MCF 10A (cell line): ENCODE measurements at places on chromosomes 4 and X. TPM values are rescaled to one million over a fixed set of nuclear protein-coding genes. Genes with fewer than 3 reads are reported as not detected.

DNA sequence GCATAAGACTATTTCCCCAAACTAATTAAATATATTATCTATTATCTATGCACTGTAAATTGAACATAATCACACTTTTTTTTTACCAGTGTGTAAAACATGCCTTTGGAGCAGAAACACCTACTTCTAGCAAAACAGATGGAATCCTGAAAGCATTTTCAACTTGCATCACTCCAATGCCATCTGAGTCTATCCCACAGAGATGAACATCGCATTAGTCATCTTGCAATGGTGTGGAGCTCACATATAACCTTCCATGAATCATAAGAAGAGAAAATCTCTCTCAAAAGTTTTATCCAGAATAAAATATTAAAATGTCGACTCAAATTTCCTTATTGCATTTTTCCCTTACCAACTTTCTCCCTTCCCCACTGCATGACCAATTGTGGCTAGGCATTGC is 406.7 kb upstream of the ACTRT1 start:
- no peaks in the 10 kb centered on the region for H3K36me3 ChIP-seq
- DNase-seq = peak; percentile 63
- H3K4me3 ChIP-seq = no peak overlapping the region
- no peaks in the 10 kb centered on the region for H3K27me3 ChIP-seq

- no peaks in the 10 kb centered on the region for H3K27me3 ChIP-seq
- no peak overlapping the region for H3K27ac ChIP-seq
- no peak for DNase-seq
- H3K36me3 ChIP-seq = no peaks in the 10 kb centered on the region
- peaks cover 13% of the 10 kb centered on the region for H3K4me1 ChIP-seq
Measured at GRCh38 chr4:154414796-154415195, 76.8 kb downstream of the DCHS2 start.

DNA sequence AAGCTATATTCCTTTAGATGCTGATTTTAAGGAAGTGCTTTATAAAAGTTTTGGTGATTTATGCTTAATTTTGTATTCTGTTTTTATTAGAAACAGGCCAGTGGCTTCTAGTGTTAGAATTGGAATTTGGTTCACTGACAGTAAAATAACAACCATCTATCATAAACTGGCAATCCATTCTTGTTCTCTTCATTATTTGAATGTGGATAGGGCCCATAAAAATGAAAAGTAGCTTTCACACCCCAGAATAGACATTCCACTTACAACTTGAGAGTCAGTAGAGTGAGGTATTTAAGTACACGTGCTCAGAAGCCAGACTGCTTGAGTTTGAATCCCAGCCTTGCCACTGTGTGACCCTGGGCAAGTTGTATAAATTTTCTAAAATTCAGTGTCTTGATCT is 232.4 kb upstream of the CTSO start:
- no peaks in the 10 kb centered on the region for H3K27me3 ChIP-seq
- no peaks in the 10 kb centered on the region for H3K36me3 ChIP-seq
- H3K27ac ChIP-seq = no peak overlapping the region
- no peak for DNase-seq
- H3K4me1 ChIP-seq = no peaks in the 10 kb centered on the region

DNA sequence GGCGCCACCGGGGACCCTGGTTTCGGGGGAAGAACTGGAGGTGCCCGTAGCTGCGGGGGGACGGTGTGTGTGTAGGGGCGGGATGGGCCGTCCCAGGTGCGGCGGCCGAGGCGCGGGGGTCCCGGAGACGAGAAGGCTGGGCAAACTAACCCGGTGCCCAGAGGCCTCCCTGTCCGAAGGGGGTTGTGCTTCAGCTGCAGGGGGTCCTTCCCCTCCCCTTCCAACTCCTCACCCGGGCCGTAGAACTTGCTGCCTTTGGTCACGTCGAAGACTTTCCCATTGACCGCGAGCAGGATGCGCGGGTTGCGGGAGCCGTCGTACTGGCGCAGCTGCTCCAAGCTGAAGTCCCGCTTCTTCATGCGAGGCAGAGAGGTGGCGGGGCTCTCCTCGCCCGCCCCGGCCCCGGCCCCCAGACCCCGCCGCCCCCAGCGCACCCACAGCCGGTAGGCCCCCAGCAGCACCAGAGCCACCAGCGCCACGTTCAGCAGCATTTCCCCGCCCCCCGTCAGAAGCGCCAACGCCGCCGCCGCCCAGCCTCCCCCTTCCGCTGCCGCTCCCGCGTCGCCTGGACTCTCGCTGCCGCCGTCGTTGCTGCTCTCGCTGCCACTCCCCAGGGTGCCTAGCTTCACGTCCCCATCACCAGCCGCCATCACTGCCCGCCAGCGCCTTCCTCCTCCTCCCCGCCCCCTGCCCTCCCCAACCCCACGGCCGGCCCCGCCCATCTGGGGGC is at the start of gene PGRMC2:
Gene PGRMC2, minus strand, starts transcription at position 673 of the 730 bp plus-strand sequence. Its CDS starts 23 bp downstream, at position 650.
- H3K4me1 ChIP-seq = peaks cover 24% of the 10 kb centered on the region
- H3K4me3 ChIP-seq = peak within 1 kb of the TSS; percentile 77
- H3K27me3 ChIP-seq = no peaks in the 10 kb centered on the region

GRCh38 chr4:37803348-37803973 is 23.0 kb upstream of the PGM2 start:
- no peak overlapping the region for H3K27ac ChIP-seq
- H3K36me3 ChIP-seq = no peaks in the 10 kb centered on the region
- H3K4me1 ChIP-seq = peaks cover 10% of the 10 kb centered on the region
- no peak overlapping the region for H3K4me3 ChIP-seq
- H3K27me3 ChIP-seq = no peaks in the 10 kb centered on the region

TEX11 gene
- total RNA-seq = not detected in 2 replicates

GRCh38 chr4:11605597-11605996 is 176.9 kb upstream of the HS3ST1 start:
- H3K4me3 ChIP-seq = no peak overlapping the region
- H3K27ac ChIP-seq = no peak overlapping the region
- peaks cover 12% of the 10 kb centered on the region for H3K4me1 ChIP-seq
- H3K27me3 ChIP-seq = no peaks in the 10 kb centered on the region
- DNase-seq = no peak

SERPINA7 gene
- not detected in 2 replicates for total RNA-seq

DNA sequence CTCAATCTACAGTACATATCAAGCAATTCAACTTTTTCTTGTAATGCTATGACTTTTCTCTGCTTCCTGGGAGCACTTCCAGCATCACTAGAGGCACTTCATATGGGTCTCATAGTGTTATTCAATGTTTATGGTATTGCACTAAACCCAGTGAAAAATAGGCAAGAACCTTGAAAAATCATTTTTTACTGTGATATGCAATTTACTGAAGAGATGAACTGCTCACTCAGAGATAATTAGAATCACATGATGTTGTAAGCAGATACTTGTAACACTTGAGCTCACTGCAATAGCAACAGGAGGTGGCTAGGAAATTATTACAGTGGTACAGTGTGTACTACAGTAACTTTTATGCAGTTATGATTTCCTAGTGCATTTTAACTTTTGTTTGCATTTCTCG is 93.3 kb downstream of the RASGEF1B start:
- H3K27me3 ChIP-seq = no peaks in the 10 kb centered on the region
- no peak for DNase-seq
- no peaks in the 10 kb centered on the region for H3K4me1 ChIP-seq
- H3K27ac ChIP-seq = no peak overlapping the region

FABP2 gene
- not detected in 2 replicates for total RNA-seq

- peaks cover 5% of the 10 kb centered on the region for H3K27me3 ChIP-seq
- no peaks in the 10 kb centered on the region for H3K36me3 ChIP-seq
- peak overlapping the region; percentile 76 for H3K4me3 ChIP-seq
- DNase-seq = peak; percentile 62
- no peak overlapping the region for H3K27ac ChIP-seq
Measured at GRCh38 chrX:40105835-40106675, 8.3 kb upstream of the BCOR start.

MTMR8 gene
- total RNA-seq = not detected in 2 replicates

DNA sequence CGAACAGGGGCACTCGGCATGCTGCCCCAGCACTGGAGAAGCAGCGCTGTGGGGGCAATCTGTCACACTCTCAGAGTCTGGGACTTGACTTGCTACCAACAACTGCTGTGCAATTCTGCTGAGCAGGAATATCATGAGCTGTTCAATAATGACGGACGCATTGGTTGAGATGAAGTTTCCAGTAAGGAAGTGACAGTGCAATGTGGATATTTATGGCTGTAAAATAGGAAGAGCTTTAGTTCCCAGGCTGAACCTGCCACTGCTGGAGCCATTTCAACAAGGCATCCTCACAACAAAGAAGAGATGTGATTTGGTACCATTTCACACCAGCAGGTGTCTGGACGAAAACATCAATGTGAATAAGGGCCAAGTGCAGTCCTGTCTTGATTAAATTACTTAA is 24.2 kb downstream of the CHST7 start:
- no peak for DNase-seq
- no peaks in the 10 kb centered on the region for H3K4me1 ChIP-seq
- no peak overlapping the region for H3K4me3 ChIP-seq
- no peak overlapping the region for H3K27ac ChIP-seq
- H3K27me3 ChIP-seq = peaks cover 67% of the 10 kb centered on the region
- no peaks in the 10 kb centered on the region for H3K36me3 ChIP-seq
